ENCODE measurements at places on chromosomes 7 and 10.

DNA sequence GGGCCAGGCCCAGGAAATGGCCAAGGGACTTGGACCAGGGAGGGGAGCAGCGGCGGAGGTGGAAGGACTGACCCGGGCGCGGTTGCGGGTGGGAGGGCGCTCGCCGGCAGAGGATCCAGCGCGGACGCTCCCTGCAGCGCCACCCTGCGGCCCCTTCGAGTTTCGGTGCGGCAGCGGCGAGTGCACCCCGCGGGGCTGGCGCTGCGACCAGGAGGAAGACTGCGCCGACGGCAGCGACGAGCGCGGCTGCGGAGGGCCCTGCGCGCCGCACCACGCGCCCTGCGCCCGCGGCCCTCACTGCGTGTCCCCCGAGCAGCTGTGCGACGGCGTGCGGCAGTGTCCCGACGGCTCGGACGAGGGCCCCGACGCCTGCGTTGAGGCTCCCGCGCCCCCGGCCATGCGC is 16.8 kb upstream of the ZNF467 start:
- DNase-seq = no peak

DNA sequence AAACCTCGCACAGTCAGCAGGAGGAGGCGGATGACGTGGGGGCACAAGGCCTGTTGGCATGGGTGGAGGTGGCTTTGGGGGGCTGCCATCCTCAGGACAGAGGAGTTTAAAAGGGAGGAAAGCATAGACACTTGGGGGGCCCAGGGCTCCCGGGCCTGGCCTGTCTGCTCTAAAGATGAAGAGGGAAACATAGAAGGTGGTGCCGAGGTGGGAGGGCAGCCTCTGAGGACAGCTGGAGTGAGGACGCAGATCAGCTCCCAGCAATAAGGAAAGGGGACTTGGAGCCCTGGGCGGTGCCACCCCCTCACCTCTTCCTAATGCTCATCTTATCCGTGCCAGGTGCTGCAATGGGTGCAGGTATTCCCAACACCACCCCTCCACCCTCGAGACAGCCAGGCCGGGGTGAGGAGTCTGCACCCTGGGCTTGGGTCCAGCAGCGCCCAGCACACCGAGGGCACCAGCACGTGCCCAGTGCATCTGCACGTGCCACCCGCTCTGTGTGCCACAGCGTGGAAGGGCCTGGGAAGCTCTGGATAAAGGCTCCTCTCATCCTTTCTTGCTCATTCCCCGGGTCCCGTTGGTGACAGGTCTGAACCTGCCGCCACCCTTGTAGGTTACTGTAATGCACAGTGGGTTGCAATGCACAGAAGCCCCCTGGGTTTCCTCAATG is 566.0 kb upstream of the FOXK1 start:
- no peak for DNase-seq

- DNase-seq = no peak
Measured at GRCh38 chr7:21771266-21771665, 174.4 kb downstream of the CDCA7L start.

DNA sequence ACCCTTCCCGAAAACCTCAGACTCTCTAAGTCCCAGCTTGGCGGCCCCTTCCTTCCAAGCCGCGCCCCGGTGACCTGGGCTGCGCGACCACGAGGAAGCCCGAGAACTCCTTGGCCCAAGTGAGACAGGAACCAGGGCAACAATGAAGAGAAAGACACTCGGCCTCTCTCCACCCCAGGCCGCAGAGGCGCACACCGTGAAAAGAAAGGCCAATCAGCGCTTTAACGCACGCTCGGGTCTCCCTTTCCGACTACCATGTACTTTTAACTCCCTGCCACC is 166.4 kb upstream of the PPP1R3A start:
- DNase-seq = no peak

GRCh38 chr10:33638891-33639290 is 304.4 kb upstream of the NRP1 start:
- no peak for DNase-seq

DNA sequence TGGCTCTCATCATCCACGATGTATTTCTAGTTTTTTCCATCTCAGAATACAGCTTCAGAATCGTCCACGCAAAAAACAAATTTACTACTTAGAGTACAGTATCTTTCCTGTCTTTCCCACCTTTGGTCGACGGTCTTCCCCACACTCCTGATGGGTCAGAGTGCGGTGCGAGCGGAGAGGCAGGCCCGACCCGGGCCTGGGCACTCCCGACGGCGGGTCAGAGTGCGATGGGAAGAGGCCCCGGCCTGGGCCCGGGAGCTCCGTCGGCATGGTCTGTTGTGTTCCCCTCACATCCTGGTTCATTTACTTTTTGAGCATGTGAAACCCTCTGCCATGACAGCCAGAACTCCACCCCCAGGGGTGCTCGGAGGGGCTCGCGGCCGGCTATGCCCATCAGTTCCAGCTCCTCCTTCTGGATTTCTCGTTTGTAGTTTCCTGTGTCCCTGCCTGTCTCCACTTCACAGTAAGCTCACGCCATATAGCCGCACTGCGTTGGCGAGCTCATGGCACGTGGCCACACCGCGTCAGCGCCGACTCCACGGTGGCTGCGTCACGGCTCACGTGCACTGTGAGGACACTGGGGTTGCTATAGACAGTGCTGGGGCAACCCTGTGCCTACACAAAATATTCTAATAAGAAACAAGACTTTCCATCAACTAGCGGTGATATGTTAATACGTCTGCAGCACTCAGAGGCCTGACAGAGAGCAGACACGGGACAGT is 7.8 kb downstream of the COX19 start:
- no peak for DNase-seq

DNA sequence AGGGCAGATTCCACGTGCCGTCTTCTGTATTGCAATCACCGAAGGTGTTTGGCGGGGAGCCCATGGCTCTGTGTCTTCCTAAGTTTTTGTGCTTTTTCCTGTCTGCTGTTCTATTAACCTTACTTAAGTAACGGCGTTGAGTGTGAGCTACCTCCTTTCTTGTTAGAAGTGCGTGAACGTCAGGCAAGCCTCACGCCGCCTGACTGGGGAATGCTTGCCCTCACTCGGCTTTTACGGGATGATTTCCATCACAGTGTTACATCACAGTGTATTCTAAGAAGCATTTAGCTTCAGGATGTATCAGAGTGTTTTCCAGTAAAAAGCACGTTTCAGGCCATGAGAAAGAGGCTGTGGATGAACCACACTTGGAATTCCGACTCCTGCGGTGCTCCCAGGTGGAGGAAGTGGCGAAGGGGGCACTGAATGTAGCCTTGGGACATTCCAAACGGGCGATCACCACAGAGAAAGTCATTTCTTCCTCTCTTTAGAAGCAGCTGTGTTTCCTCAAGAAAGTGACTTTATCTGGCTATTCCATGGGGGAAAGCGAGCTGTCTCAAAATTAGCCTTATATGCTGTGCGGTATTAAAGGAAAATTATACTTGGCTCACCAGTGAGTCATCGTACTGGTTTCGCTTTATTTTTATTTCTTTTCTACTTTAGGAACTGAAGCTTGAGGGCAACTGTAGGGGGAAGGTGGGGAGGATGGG is 290.7 kb downstream of the KLF6 start:
- no peak for DNase-seq

GRCh38 chr7:89247207-89247606 is 451.7 kb upstream of the TEX47 start:
- DNase-seq = no peak

DNA sequence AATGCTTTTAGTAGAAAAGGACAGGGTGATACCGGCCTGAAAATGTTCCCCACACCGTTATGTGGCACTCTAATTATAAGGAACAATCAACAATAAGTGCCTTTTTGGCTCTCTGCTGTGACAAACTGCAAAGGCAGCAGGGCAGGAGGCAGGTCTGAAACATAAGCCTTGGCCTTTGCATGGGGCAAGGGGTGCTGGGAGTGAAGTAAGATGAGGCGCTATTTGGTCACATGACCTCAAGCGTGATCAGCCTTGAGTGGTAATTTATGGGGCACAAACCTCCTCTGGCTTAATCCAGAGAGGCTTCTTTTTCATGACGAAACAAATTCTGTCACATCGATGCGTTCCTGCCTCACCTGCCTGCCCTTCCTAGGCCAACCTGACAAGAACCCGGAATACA is 202.7 kb downstream of the TAX1BP1 start:
- DNase-seq = no peak

- no peak for DNase-seq
Measured at GRCh38 chr10:62171791-62172190, 96.9 kb downstream of the RTKN2 start.

GRCh38 chr7:141866974-141867373 is 25.7 kb upstream of the PRSS37 start:
- DNase-seq = no peak
